Activated CD4-positive, alpha-beta T cell treated with anti-CD3 and anti-CD28 coated beads for 36 hours (primary cell): ENCODE measurements at places on chromosomes 4 and X.

- no peak for DNase-seq
These were observed 58.1 kb upstream of the SMIM10 start for GRCh38 chrX:134932528-134933217.

DNA sequence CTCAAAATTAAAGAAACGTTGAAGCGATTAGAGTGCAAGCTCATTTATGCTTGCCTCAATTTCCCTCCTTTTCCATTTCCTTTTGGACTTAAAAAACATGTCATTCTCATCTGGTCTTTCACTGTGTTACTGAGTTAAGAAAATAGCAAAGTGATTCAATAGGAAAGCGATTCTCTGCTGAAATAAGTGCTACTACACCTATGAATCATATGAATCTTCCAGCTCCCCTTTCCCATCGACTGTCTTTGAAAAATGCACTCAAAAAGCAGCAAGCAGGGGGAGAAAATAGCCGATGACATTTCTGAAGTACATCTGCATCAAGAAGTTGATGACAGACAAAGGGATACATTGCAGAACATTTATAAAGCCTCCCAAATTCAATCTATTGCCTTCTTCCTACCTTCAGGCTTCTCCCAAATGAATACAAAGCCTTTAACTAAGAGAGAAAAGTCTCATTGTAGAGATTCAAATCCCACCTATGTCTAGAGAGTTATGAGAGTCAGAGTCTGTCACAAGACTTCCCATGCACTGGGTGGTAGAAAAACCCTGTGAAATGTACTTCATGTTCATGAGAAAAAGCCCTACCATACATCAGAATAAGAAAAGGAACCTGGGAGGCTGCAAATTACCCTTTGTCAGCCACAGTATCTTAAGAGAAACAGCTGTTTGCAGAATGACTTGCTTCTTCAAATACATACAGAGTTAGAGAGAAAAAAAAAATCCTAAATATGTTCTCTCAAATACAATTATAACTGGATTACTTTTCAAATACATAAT is 78.9 kb downstream of the MBNL3 start:
- DNase-seq: no peak

GRCh38 chrX:148047200-148047599 is 66.1 kb downstream of the FMR1NB start:
- no peak for DNase-seq

DNA sequence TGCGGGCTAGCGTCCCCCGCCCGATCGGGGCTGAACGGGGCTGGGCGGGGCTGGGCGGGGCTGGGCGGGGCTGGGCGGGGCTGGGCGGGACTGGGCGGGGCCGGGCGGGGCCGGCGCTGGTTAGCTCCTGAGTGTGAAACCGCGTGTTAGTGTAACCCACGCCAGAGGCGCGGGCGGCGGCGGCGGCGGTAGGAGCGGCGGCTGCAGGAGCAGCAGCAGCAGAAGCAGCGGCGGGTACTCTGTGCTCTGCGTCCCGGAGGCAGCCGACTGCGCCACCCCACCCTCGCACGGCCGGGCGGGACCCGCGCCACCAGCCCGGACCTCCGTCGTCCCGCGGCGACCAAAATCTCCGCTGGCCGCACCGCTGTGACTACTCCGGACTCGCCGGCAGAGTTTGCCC is 128.1 kb downstream of the LAS1L start:
- DNase-seq: peak; percentile 60

GRCh38 chrX:113019958-113020357 is 179.3 kb upstream of the AMOT start:
- DNase-seq: no peak

DNA sequence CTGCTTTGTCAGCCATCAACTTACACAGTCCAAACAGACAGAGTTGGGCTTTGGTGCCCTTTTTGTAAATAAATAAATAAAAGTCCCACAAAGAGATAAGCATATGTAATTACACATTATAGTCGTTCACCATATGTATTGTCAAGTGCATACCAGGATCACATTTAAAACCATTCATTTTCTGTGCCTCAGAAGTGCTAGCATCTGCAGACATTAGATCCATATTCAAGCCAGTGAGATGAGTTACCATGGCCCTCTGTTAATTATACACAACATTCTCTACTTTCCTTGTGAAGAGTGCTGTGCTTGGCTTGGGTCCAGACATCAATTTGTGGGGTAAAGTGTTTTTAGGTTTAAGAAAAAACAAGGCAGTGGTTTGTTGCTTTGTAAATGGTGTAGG is 76.8 kb downstream of the ENOX2 start:
- no peak for DNase-seq

- DNase-seq: no peak
These were observed 446 bp upstream of the UBE2A start for GRCh38 chrX:119573840-119574393.

DNA sequence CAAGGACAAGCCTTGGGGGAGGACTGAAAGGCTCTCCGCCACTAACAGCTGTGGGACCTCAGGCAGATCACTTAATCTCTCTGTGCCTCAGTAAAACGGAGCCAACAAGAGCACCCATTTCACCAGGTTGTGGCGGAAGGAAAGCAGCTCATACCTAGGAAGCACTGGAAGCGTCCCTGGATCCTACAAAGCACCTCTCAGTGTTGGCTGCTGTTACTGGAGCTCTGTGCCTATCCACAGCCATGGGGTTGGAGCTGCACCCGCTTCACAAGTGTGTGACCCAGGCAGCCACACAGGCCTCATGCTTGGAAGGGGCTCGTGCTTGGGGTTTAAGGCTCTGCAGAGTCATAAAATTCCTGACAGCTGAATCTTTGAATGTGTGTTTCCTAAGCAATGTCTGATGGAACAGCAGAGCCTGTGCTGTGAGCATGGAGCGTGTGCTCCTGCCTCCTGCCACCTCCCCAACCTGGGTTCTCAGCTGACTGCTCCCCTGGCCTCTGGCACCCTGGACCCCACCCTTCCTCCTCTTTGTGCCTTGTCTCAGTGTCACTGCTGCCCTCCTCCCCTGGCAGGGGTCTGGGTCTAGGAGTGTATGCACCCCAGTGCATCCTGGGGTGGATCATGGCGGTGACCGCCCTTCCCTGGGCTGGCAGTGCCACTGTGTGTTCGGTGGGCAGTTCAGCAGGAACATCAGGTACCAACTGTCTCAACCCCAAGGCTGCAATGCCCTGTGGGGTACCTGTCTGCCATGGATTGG is 14.4 kb upstream of the MAN2B2 start:
- DNase-seq: no peak

DNA sequence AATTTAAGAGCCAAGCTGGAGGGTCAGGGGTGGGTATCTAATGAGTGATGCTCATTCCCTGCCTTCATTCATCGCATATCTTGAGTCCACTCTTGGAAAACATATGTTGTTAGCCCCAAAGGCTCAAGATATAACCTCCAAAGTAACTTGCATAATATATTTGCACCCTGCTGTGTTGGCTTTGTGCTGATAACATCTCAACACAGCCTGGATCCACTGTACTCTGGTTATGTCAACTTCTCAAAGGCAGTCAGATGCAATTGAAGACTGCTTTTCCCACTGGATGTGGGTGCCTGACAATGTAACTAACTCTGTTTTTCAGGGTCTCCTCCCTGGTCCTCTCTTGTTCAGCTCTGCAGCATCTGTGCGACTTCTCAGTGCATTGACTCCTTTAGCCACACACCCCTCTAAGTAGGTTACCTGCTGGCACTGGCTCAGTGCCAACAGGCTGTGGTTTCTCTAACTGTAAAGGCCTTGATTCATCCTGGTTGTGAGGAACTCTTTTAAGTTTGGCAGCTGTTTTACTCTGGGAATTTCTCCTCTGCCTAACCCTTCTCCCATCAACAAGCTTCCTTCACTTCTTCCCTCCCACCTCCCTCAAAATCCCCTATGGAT is 28.1 kb downstream of the SLC16A2 start:
- peak; percentile 52 for DNase-seq

GRCh38 chrX:110412971-110413726 is 54.5 kb downstream of the RTL9 start:
- peak; percentile 80 for DNase-seq

DNA sequence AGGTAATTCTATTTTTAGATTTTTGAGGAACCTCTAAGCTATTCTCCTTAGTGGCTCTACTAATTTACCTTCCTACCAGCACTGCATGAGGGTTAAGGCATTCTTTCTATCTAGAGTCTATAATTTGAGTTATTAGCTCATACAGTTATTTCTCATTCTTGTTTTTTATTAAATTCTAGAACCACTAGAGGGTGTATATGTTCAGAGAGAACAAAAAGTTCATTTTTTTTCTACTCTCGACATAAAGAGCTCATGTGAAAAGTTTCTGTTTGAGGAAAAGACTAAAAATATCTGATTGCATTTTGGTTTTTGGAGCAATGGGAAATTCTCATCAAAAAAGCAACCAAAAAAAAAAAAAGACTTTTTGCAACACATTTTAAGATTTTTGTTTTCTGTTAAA is 57.0 kb upstream of the LRAT start:
- DNase-seq: no peak

- no peak for DNase-seq
These were observed 158.3 kb upstream of the SCML1 start for GRCh38 chrX:17579026-17579425.

GRCh38 chr4:153137677-153138630 is 66.3 kb upstream of the TRIM2 start:
- no peak for DNase-seq

DNA sequence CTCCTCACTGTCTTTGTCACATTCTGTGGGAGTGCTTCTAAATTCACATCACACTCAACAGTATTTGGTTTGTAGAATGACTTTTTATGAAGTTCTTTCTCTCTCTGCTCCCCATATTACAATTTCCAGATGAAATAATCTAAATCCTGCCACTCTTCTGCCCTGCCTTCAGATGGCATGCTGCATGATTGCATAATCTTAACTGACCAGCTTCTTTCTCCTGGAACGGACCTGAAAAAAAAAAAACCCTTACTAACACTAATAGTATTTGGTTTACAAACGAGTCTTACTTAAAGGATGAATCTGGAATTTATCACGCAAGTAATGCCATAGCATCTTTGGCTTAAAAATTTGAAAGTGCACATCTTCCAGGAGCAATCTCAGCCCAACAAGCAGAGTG is 272.3 kb downstream of the NAF1 start:
- no peak for DNase-seq

- DNase-seq: no peak
These were observed 10.8 kb upstream of the KLKB1 start for GRCh38 chr4:186216465-186217024.

GRCh38 chr4:2231082-2231481 is 10.8 kb downstream of the HAUS3 start:
- DNase-seq: no peak
